ENCODE measurements at places on chromosomes 4 and X.

GRCh38 chrX:48956728-48957414, 536 bp downstream of the OTUD5 start:
- DNase-seq, result no peak

DNA sequence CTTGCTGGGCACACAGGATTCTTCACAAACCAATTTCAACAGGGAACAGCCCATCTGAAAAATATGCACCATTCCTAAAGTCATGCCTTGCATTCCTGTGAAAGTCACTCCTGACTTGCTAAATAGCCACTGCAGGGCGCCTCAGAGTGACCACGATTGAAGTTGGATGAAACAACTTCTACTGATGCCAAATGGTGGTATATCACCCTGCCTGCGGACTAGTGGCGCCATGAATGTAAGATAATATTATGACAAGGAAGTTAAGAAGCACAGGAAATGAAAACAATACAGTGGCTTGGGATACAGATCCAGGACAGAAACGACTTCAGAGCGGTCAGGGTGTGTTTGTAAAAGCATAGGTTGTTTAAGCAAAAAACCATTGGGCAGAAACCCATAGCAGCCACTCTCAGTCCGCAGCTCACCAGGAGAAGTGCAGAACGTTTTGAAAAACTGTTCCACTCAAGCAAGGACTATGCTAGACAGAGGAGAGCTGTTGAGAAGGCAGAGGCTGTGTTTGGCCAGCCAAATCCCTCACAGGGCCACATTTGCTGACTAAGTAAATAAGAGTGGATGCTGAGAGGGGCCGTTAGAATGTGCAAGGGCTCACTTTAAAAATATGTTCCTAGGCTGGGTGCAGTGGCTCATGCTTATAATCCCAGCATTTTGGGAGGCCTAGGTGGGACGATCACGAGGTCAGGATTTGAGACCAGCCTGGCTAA, 250.4 kb downstream of the PTTG2 start:
- no peak for DNase-seq

GRCh38 chr4:55820279-55820678, 689 bp downstream of the EXOC1L start:
- no peak for DNase-seq

- no peak for DNase-seq
Observed at GRCh38 chr4:87499403-87500091, 29.6 kb downstream of the SPARCL1 start.

GRCh38 chr4:121693886-121694285, 2.9 kb downstream of the ANXA5 start:
- no peak for DNase-seq

DNA sequence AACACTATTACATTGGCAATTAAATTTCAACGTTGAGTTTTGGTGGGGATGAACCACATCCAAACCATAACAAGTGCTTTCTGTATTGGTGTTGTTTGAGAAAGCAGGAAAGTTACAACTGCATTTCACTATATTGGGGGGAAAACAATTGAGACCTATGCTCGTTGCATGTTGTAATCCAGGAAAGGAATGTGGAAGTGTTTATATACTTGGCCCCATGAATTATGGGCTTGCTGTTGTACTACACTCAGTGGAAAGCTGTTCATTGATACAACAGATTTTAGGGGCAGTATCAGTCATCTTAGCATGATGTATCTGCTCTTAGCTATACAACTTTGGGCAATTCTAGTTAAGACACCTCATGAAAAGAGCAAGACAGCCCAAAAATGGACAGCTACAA, 52.4 kb downstream of the KLHL5 start:
- no peak for DNase-seq

DNA sequence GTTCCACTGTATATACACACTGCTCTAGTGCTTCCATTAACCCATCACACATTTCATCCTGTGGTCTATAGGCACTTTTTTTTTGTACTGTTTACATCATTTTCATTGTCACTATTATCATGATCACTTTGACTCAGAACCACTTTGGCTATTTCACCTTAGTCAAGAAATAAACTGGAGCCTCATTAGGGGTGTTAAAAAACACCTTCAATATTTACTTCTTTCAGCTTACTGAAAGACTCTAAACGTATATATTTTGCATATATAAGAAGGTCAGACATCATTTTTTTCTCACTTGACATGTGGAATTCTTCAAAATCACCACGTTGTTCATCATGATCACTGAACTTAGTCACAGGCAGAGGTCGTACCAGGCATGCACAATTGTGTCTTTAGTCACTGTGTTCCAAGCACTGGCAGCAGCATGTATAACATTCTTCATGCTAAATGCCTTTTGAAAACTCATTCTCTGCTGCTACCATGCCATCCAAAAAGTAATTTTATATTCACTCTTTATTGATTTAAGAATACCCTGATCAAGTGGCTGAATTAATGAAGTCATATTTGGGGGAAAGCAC, 229.2 kb upstream of the ARSJ start:
- no peak for DNase-seq

- DNase-seq, result no peak
Observed at GRCh38 chr4:121574618-121575017, 122.2 kb downstream of the ANXA5 start.

GRCh38 chr4:173262375-173262774, 71.8 kb downstream of the HMGB2 start:
- no peak for DNase-seq

- DNase-seq, result no peak
Observed at GRCh38 chr4:26105815-26106699, 192.0 kb downstream of the SMIM20 start.

- DNase-seq, result no peak
Observed at GRCh38 chr4:41110050-41110449, 104.3 kb downstream of the APBB2 start.

DNA sequence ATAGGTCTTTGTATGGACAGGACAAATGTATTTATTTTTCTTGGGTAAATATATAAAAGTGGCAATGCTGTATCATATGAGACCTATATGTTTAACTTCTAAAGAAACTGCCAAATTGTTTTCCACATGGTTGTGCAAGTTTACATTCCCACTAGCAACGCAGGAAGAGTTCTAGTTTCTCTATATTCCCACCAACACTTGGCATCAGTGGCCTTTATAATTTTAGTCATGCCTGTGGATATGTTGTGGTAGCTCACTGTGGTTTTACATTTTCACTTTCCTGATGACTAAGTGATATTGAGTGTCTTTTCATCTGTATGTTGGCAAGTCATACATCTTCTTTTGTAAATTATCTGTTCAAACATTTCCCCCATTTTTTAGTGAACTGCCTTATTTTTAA, 126.0 kb downstream of the EMCN start:
- DNase-seq, result no peak

DNA sequence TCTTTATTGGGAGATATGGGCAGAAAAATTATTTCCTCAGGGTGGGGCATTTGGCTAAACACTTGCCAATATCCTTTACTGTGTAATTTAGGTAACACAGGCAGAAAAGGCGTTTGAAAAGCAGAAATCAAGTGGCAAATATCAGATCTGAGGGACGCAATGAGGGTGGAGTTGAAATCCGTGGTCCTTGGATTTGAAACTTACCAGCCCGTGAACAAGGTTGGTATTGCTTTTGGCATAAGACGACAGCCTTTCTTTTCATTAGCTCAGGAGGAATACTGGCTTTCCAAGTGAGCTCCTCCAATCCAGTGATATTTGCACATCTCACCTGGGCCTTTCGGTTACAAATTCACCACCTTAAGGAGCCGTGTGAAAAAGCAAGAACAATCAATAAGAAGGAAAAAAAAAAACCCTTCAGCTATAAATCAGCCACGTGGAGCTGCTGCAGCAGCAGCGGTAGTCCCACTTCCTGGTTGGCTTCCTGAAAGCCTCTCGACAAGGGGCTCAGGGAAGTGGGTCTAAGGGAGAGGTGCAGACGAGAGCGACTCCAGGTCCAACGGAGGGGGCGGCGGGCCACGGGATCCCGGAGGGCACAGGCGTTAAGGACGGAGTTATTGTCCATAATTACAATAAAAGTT, 734 bp upstream of the GALNT7 start:
- DNase-seq, result peak; percentile 53

DNA sequence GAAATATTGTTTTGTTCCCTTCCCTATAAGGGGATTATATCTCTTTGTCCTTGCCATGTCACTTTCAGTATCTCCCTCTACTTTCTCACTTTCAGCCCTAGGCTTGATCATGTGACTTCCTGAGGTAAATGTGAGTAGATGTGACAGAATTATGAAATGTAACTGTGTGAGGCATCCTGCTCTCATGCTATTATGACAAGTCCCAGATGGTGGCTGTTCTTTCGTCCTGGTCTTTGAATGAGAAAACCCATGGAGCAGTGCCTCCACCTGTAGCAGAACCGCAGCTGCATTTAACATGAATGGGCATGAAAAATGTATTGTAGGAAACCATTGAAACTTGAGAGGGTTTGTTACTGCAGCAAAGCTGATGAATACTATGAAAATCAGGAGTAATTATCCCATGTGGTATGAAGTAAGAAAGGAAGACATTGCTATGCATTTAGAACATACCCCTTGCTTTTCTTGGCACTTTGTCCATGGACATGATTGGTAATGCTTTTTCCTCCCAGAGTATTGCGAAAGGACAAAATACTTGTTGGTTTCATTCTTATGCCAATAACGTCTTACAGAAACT, 202.2 kb upstream of the GPRIN3 start:
- DNase-seq, result no peak

DNA sequence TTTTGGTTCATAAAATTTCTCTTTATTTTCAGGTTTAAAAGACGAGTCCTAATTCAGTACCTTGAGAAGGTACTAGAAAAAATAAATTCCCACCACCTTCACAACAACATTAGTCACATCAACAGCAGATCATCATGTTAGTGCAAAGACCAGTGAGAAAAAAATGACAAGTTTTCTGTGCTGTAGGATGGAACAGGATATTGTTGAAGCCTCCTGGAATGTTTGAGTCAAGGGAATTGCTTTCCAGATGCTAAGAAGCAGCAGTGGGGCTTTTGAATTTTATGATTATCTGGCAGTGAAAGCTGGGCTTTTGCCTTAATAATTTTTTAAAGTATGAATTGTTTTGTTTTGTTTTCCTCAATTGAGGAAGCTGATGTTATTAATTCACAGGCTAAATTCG, 61.0 kb downstream of the INTS6L start:
- DNase-seq, result no peak

- DNase-seq, result no peak
Observed at GRCh38 chr4:145230726-145231125, 50.3 kb upstream of the OTUD4 start.

DNA sequence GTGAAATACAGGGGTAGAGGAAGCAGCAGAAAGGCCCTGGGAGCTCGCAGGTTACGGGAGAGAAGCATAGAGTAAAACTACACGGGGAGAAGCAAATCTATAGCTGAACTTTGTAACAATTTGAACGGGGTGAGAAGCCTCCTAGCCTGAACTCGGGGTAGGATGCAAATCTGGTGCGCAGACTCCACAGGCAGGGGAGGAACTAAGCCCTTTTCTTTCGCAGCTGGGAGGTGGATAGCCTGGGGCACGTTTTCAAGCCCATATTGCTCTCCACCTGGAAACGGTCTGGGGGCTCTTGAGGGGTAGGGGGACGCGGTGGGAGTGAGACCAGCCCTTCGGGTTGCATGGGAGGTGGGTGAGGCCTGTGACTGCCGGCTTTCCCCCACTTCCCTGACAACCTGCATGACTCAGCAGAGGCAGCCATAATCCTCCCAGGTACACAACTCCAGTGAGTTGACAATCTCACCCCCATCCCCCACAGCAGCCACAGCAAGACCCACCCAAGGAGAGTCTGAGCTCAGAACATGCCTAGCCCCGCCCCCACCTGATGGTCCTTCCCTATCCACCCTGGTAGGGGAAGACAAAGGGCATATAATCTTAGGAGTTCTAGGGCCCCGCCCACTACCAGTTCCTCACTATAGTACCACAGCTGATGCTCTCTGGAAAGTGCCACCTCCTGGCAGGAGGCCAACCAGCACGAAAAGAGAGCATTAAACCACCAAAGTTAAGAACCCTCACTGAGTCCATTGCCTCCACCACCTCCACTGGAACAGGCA, 29.9 kb downstream of the SOWAHB start:
- DNase-seq, result no peak

DNA sequence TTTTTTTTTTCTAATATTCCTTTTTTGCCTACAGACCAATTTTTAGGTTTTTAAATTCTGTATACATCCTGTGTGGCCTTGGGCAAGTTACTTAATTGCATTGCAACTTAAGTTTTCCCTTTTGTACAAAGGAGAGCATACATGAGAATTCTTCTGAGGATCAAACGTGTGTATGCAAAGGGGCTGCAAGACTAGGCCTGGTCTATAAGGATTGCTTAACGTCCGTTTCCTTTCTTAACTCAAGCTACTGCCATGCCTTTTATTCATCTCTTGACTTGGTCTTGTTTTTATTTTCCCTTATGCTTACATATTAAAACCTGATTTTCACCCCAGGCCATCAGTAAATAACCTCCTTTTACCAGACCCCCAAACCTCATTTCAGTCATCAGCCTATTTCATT, 13.6 kb downstream of the RBPJ start:
- no peak for DNase-seq

GRCh38 chr4:183297675-183298074, 22.4 kb downstream of the CLDN22 start:
- DNase-seq, result no peak

DNA sequence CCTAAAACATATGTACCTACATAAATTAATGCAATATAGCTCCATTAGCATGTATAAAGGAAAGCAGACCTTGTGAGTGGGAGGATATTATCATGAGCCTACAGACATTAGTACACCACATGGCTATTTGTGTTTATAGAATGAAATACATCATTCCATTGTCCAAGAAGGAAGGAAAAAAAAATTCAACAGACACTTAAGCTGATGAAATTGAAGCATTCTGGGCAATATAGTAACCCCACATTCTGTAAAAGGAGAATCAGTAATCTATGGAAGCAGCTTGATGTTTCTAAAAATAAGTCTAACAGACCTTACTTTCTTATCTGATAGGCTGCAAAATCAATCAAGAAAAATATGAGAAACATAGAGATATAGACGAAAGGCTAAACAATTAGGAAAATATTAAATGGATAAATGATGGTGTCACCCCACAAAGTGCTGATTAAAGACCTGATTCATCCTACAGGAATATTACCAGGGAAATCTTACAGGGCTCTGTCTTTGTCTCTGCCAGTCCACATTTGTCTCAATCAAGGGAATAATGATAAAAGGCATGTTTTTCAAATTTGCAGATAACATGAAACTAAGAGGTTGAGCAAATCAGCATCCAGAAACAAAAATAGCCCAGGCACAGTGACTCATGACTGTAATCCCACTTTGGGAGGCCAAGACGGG, 76.8 kb downstream of the COMMD8 start:
- DNase-seq, result no peak

GRCh38 chrX:85941275-85941674, 106.1 kb downstream of the CHM start:
- no peak for DNase-seq
